ENCODE measurements at places on chromosomes 16 and 17. TPM values are rescaled to one million over a fixed set of nuclear protein-coding genes. Genes with fewer than 3 reads are reported as not detected.

- no peaks in the 10 kb centered on the region for H3K36me3 ChIP-seq
- H3K4me3 ChIP-seq: no peak overlapping the region
- H3K27ac ChIP-seq: no peak overlapping the region
- no peaks in the 10 kb centered on the region for H3K27me3 ChIP-seq
- no peak for DNase-seq
These were observed 2.1 kb downstream of the PRCD start for GRCh38 chr17:76541739-76542454.

GRCh38 chr17:18280766-18281371, 20.4 kb downstream of the MIEF2 start:
- no peaks in the 10 kb centered on the region for H3K27me3 ChIP-seq
- no peak overlapping the region for H3K27ac ChIP-seq
- peaks cover 67% of the 10 kb centered on the region for H3K36me3 ChIP-seq
- no peaks in the 10 kb centered on the region for H3K4me1 ChIP-seq
- no peak for DNase-seq

DNA sequence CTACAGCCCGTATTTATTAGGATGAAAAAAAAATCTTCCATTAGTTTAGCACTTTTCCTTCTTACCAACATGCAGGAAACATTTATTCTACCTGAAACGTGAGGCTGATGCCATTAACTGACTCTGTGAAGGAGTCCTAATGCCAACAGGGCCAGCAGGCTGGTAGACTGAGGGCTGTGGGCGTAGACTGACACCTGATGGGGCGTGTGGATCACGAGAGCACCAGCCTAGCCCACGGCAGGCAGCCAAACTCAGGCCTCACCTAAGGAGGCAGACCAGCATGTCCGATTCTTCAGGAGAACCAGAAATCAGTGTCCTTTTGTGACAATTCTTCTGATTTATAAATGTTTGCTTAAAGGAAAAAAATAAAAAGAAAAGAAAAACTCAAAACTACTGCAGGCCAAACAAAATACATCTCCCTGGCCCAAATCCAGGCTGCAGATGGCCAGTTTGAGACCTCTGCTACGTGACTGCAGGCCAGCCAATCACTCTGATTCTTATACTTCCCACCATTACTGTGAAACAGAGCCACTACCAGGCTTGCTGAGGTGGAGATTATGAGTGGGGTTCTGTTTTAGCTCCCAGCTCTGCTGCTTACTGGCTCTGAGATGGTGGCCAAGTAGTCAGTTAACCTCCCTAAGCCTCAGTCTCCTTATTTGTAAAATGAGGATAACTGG, 66.5 kb downstream of the GNAO1 start:
- H3K27me3 ChIP-seq: peaks cover 53% of the 10 kb centered on the region
- no peaks in the 10 kb centered on the region for H3K4me1 ChIP-seq
- H3K36me3 ChIP-seq: no peaks in the 10 kb centered on the region

- H3K4me1 ChIP-seq: peaks cover 16% of the 10 kb centered on the region
- no peaks in the 10 kb centered on the region for H3K27me3 ChIP-seq
- DNase-seq: no peak
- H3K4me3 ChIP-seq: no peak overlapping the region
- no peak overlapping the region for H3K27ac ChIP-seq
- H3K36me3 ChIP-seq: no peaks in the 10 kb centered on the region
These were observed 25.2 kb upstream of the SMPD3 start for GRCh38 chr16:68473358-68474070.

- DNase-seq: no peak
- peaks cover 12% of the 10 kb centered on the region for H3K4me1 ChIP-seq
- H3K4me3 ChIP-seq: no peak overlapping the region
- H3K27ac ChIP-seq: no peak overlapping the region
- H3K27me3 ChIP-seq: no peaks in the 10 kb centered on the region
- H3K36me3 ChIP-seq: no peaks in the 10 kb centered on the region
These were observed 118.1 kb downstream of the OR1D5 start for GRCh38 chr17:2945299-2945698.

DNA sequence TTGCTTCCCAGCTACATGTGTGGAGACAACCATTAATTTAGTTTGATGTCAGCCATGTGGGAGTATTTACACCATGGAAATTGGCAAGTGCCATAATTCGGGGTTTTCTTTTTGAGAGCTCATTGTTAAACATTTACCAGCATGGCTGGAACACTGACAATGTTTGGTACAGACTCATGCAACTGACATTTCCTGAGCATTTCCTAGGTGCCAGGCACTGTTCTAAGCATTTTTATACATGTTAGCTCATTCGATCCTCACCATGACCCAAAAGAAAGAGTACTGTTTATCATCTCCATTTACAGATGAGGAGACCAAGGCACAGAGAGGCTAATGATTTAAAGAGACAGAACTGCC, 86.9 kb downstream of the FOXL1 start:
- H3K4me3 ChIP-seq: peak overlapping the region; percentile 34
- no peaks in the 10 kb centered on the region for H3K36me3 ChIP-seq
- H3K4me1 ChIP-seq: peaks cover 32% of the 10 kb centered on the region
- peak; percentile 76 for DNase-seq
- no peaks in the 10 kb centered on the region for H3K27me3 ChIP-seq

- H3K36me3 ChIP-seq: no peaks in the 10 kb centered on the region
- peak; percentile 93 for DNase-seq
- no peaks in the 10 kb centered on the region for H3K27me3 ChIP-seq
- H3K27ac ChIP-seq: peak overlapping the region; percentile 50
- H3K4me1 ChIP-seq: peaks cover 13% of the 10 kb centered on the region
These were observed 19.1 kb downstream of the COQ7 start for GRCh38 chr16:19086322-19087199.

- DNase-seq: no peak
- H3K27me3 ChIP-seq: no peaks in the 10 kb centered on the region
- no peak overlapping the region for H3K27ac ChIP-seq
- H3K4me1 ChIP-seq: no peaks in the 10 kb centered on the region
These were observed 96.8 kb downstream of the CNTNAP4 start for GRCh38 chr16:76373998-76374397.

DNA sequence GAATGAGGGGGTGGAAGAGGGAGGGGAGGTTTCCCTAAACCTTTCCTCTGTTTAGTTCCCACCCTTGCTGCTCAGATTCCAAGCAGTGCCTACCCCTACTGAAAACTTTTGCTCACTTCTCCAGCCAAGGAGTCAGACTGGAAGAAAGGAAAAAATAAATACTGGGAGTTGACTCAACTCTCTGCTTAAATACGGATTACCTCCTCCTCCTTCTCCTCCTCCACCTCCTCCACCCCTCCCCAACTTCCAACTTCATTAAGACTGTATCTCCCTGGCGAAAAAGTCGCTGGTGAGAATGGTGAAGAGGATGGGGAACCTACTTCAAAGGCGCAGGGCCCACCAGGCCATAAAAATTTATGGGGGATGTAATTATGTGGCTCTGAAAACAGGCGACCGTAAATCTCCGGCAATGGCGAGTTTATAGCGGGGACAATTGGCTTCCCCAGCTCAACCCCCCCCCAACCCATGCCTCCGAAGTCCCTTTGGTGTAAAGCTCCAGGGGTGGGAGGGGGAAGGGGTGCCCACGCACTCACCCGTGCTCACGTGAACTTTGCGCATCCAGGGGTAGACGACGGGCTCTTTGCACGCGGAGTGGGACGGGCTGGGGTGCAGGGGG, 712 bp downstream of the HOXB4 start:
- no peak overlapping the region for H3K27ac ChIP-seq
- no peaks in the 10 kb centered on the region for H3K36me3 ChIP-seq
- peak overlapping the region; percentile 66 for H3K4me3 ChIP-seq
- peak; percentile 42 for DNase-seq

DNA sequence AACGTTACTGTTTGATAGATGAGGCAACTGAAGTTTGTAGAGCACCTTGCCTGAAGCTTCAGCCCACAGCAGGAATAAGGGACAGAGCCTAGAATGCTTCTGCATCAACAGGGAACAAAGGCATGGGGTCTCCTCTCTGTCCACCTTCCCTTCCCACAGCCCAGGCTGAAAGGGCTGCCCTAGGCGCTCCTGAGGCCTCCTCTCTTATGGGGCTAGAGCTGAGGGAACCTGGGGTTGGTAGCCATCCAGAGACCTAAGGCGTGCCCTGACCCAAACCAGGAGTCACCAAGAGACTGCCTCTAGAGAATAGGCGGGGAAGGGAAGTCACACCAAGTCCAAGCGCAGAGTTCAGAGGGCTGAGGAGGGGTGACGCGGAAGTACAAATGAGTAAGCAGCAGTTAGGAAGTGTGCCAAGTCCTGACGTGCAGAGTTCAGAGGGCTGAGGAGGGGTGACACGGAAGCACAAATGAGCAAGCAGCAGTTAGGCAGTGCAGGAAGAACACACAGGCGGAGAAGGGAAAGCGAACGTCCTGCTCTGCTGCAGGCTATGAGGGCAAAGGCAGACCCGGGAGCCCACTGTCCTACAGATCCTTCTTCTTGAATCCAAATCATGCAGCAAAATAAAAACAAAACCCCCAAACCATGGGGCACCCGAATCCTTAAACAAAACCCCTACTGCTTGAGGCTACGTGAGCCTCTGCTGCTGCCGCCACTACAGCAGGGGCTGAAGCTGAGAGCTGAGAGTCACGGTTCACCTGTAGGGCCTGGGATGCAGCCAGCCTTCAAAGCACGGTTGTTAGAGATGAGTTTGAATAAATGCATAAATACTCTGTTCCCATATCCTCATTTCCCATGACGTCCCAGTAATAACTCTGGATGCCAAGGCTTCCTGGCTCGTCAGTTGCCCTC, 2.7 kb upstream of the SPG7 start:
- H3K36me3 ChIP-seq: peaks cover under 1% of the 10 kb centered on the region
- peak; percentile 90 for DNase-seq
- H3K4me3 ChIP-seq: peak overlapping the region; percentile 23

GRCh38 chr16:10871157-10871991, 5.6 kb upstream of the CIITA start:
- H3K27ac ChIP-seq: peak overlapping the region; percentile 80
- peak; percentile 79 for DNase-seq
- H3K27me3 ChIP-seq: no peaks in the 10 kb centered on the region

DNA sequence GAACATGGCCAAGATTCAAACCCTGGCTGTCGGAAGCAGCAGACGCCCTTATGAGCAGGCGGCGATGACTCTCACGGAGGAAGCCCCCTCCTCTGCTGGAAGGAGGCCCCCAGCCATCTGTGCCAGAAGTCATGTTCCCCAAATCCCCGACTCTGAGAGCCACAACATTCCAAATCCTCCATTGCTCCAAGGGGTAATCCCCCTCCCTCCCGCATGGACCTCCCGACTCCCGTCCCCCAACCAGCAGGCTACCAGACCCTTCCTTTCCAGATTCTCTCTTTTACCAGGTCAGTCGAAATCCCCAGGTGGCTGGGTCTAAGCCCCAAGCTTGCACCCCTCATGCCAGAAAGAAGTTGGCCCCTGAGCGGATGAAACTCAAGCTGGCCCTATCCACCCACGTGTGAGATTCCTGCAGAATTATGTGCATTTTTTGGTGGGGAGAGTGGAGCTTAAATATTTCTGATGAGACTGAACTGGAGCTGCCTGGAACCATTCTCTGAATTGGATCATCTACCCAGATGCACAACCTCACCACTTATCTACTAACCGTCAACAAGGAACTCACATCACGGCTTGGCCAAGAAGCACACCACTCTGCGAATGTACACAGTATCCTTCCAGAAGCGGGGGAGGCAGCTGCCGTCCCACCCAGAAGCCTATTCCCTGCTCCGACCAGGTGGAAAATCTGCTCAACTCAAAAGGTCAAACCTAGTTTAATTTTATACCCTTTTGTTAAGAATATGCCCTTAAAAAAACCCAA, 283.5 kb downstream of the C16orf95 start:
- H3K27ac ChIP-seq: no peak overlapping the region
- no peaks in the 10 kb centered on the region for H3K4me1 ChIP-seq
- H3K27me3 ChIP-seq: peaks cover 4% of the 10 kb centered on the region

- H3K27me3 ChIP-seq: no peaks in the 10 kb centered on the region
- DNase-seq: no peak
- no peaks in the 10 kb centered on the region for H3K4me1 ChIP-seq
- no peak overlapping the region for H3K4me3 ChIP-seq
These were observed 446.0 kb upstream of the GOT2 start for GRCh38 chr16:59180083-59180476.

KRT38 gene
- total RNA-seq: not detected

TUFM gene
- 198 TPM for total RNA-seq

BEAN1 gene
- total RNA-seq: 1.9 TPM

HS3ST2 gene
- not detected for total RNA-seq

TNP2 gene
- total RNA-seq: not detected

ACAP1 gene
- not detected for total RNA-seq

SLC5A10 gene
- not detected for total RNA-seq

HBM gene
- not detected for total RNA-seq

HOXB1 gene
- total RNA-seq: not detected

HBA1 gene
- total RNA-seq: not detected

Measured in PC-3 (cell line).